Sigmoid colon (tissue), 7 donors: ENCODE measurements at places on chromosomes 2 and 18. TPM values are rescaled to one million over a fixed set of nuclear protein-coding genes. Genes with fewer than 3 reads are reported as not detected.

SKA1 gene
- polyA plus RNA-seq: 5.4 TPM

SIX3 gene
- polyA plus RNA-seq: not detected

RFTN2 gene
- 3.6 TPM for polyA plus RNA-seq

WDR43 gene
- 8.4 TPM for polyA plus RNA-seq
